ENCODE measurements at places on chromosomes 5 and 9.

GRCh38 chr9:98854266-98854665 lies 46.8 kb downstream of the GALNT12 start:
- DNase-seq, result no peak

GRCh38 chr5:92181656-92182055 lies 798.5 kb upstream of the ARRDC3 start:
- DNase-seq, result no peak

GRCh38 chr9:123438821-123439220 lies 82.8 kb downstream of the CRB2 start:
- no peak for DNase-seq

DNA sequence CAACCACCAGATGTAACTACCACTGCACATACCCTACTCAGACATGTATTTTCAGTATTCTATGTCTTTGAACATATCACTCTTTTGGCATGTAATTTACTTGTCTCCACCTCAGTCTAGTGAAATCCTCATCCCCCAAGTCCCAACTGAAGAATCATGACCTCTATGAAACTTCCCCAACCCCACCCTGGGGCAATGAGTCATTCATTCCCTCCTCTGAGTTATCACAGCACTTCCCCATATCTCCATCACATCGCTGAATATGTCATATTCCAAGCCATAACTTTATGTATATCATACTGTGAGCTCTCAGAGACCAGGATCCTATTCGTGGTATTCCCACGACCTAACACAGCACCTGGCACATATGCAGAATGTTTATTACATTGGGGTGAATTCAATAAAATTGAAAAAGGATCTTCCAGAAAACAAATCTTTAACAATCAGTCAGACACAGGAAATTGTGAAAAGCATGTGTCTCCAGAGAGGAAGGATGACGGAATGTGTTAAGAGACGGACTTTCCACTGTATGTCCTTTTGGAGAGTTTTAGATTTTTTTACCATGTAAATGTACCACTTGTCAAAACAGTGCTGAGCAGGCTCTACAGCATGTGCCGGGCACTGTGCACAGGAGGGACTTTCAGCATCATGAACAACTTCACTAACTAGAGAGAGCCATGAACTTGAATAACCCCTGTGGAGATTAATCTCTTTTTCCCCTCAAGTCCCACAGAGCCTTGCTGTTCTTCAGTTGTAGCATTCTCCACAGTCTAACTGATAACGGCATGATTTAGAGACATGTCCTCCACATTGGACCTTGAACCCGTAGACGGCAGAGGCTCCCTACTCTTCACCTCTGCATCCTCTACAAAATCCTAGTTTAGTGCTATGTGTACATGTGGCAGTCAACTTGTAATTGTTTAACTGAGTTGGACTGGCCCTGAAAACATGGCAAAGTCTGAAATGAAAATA lies 213.5 kb downstream of the GLIS3 start:
- no peak for DNase-seq

DNA sequence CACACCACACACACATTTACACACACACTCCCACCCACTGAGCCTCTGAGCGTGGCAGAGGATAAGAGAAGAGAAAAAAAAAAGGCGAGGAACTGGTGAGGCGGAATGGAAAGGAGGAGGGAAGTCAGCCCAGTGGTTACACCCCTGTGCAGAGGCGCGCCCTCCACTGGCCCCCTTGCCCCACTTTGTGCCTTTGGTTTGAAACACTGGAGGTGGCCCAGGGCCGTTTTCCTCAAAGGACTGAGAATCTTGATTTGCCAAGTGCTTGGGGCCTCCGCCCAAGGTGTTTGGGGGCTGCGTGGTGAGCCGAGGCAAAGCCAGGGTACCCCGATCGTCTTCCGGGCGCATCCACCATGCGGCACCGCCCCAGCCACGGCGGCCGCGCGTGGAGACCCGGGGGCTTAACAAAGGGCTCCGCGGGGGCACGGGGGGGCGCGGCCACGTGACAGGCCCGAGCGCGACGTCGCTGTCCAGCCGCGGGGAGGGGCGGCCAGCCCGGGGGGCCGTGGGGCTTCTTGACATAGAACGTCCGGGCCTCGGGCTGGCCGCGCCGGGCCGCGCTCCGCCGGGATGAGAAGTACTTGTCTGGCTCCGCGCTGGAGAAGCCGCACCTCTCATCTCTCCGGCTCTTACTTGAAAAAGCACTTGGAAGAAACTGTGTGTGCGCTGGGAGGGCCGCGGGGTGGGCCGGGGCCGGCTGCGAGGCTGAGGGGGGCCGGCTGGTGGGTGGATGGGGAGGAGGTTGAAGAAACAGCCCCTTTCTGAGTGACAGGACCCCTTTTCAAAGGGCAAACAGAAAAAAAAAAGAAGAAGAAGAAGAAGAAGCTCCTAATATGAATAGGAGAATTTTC lies 21.0 kb downstream of the NR2F1 start:
- no peak for DNase-seq

- no peak for DNase-seq
Observed at GRCh38 chr5:171593401-171593800, 174.0 kb downstream of the FGF18 start.

GRCh38 chr9:38697776-38698300 lies 22.1 kb downstream of the FAM240B start:
- no peak for DNase-seq

- no peak for DNase-seq
Observed at GRCh38 chr9:114023961-114024360, 54.1 kb downstream of the AMBP start.

GRCh38 chr9:68417762-68418161 lies 61.4 kb downstream of the PGM5 start:
- no peak for DNase-seq

GRCh38 chr9:93633492-93634221 lies 57.3 kb downstream of the PHF2 start:
- no peak for DNase-seq

- no peak for DNase-seq
Observed at GRCh38 chr9:131732636-131733289, 7.1 kb downstream of the RAPGEF1 start.

DNA sequence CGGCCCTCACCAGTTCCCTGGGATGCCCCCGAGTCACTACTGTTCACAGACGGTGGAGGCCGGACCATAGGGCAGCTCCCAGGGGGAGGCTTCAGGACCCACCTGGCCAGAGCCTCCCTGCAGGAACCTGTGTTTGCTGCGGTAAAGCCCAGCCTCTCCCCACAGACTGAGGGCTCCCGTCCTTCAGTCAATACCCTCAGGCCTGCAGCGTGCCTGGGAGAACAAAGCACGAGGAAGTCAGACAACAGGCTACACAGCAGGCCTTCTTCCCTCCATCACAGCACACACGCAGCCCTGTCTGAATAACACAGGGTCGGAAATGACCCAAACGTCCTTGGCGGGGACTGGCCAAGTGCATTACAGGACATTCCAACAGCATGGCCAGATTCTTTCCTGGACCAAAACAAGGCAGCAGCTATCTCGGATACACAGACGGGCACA lies 34.4 kb downstream of the COL23A1 start:
- DNase-seq, result no peak

Measured in NCI-H2029 treated with DMSO at 0.1 percent for 48 hours (cell line).